ENCODE measurements at places on chromosomes 2 and 18.
A peak's percentile ranks its signal among the peaks of the same experiment; 100 is the strongest.

DNA sequence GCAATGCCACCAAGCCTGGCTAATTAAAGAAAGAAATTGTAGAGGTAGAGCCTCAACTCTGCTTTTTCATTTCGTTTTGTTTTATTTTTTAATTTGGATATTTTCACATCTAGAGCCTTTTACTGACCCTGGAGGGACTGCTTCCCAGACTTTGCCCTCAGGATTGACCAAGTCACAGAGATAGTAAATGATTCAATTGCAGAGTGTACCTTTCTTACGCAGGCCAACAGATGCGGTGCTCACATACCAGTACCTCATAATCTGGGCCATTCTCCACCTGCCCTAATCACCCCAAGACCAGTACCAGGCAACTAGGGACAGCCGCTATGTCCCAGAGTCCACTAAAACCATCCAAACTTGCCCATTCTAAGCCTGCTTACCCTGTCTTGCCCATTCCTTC is 110.8 kb downstream of the DDX1 start:
- no peak for DNase-seq
- peaks cover 6% of the 10 kb centered on the region for H3K27me3 ChIP-seq
- H3K4me3 ChIP-seq: no peak overlapping the region
- H3K36me3 ChIP-seq: no peaks in the 10 kb centered on the region
- no peaks in the 10 kb centered on the region for H3K4me1 ChIP-seq
- H3K27ac ChIP-seq: no peak overlapping the region

- peaks cover 28% of the 10 kb centered on the region for H3K4me1 ChIP-seq
- peaks cover 25% of the 10 kb centered on the region for H3K36me3 ChIP-seq
- DNase-seq: no peak
- H3K4me3 ChIP-seq: peak overlapping the region; percentile 92
These were observed 606 bp downstream of the AGBL5 start for GRCh38 chr2:27051902-27052645.

GRCh38 chr2:72367530-72368225 is 220.0 kb upstream of the CYP26B1 start:
- no peaks in the 10 kb centered on the region for H3K4me1 ChIP-seq
- DNase-seq: no peak
- peaks cover 47% of the 10 kb centered on the region for H3K36me3 ChIP-seq
- no peaks in the 10 kb centered on the region for H3K27me3 ChIP-seq
- H3K4me3 ChIP-seq: no peak overlapping the region
- H3K27ac ChIP-seq: no peak overlapping the region

DNA sequence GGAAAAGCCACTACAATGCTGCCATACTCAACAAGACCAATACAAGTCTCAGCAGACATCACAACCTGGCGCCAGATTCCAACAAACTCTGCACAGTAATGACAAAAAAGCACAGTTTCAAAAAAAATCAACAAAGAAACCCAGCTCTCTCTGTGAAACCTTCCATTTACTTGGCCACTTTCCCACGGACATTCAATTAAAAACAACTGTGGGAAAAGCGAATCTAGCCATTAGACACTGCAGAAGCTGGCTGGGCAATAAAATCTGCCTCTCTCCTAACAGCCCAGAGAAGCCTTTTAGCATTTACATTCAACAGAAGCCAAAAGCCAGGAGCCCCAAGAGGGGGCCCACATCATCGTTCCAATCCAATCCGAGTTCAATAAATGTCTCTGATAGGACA is 128.9 kb downstream of the HDAC4 start:
- no peaks in the 10 kb centered on the region for H3K27me3 ChIP-seq

DNA sequence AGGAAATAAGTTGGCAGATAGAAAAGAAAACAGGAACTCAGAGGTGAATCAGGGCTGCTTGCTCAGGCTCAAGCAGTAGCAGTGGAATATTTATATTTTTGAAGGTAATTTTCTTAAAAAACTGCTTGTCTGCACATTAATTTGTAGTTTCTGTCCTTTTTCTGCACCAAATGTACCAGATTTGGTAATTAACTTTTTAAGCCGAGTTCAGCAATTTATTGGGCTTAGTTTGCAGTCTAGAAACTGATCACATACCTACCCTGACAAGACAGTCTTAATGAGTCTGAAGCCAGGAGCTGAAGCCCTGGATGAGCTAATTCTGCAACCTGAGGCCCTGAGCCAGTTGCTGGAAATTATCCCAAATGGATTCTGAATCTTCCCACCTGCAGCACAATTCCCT is 647.0 kb downstream of the TDRD15 start:
- DNase-seq: no peak
- H3K36me3 ChIP-seq: no peaks in the 10 kb centered on the region
- no peak overlapping the region for H3K4me3 ChIP-seq
- H3K4me1 ChIP-seq: no peaks in the 10 kb centered on the region

- no peak for DNase-seq
- peaks cover 2% of the 10 kb centered on the region for H3K27me3 ChIP-seq
- no peaks in the 10 kb centered on the region for H3K36me3 ChIP-seq
- no peak overlapping the region for H3K4me3 ChIP-seq
- H3K27ac ChIP-seq: no peak overlapping the region
These were observed 88.7 kb downstream of the TFCP2L1 start for GRCh38 chr2:121196132-121196848.

DNA sequence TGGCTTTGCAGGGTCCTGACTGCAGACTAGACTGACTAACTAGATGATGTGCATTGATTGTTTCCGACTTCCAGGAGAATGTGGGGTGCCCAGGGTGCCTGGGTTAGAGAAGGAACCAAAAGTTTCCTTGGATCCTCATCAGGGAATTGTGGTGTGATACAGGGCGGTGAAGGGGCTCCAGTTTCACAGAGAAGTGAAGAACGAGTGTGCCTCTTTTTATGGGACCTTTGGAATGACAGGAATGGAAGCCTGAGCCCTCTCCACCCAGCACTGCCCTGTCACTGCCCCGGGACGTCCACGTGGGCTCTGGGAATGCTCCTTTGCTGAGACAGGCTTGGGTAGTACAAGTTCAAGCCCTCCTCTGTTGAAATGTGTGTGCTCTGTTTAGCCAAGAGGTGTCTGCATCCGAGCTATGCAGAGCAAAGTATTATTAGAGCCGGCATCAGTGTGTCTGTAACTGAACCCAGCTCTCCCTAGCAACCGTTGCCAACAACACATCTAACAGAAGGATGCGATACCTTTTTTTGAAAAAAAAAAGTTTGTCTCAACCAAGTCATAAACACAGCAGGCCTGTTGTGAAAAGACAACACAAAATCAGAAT is 183.6 kb downstream of the SMAD7 start:
- DNase-seq: no peak
- H3K4me1 ChIP-seq: no peaks in the 10 kb centered on the region
- H3K27me3 ChIP-seq: no peaks in the 10 kb centered on the region
- H3K36me3 ChIP-seq: no peaks in the 10 kb centered on the region

- peaks cover 12% of the 10 kb centered on the region for H3K4me1 ChIP-seq
- H3K27me3 ChIP-seq: no peaks in the 10 kb centered on the region
- H3K27ac ChIP-seq: no peak overlapping the region
- no peak for DNase-seq
- peaks cover 81% of the 10 kb centered on the region for H3K36me3 ChIP-seq
These were observed 85.0 kb upstream of the TACR1 start for GRCh38 chr2:75284345-75284744.

GRCh38 chr18:76252880-76253279 is 242.2 kb downstream of the ZNF516 start:
- no peaks in the 10 kb centered on the region for H3K4me1 ChIP-seq
- DNase-seq: no peak
- H3K36me3 ChIP-seq: no peaks in the 10 kb centered on the region
- no peak overlapping the region for H3K27ac ChIP-seq
- H3K27me3 ChIP-seq: peaks cover 4% of the 10 kb centered on the region

- H3K4me1 ChIP-seq: no peaks in the 10 kb centered on the region
- no peak overlapping the region for H3K27ac ChIP-seq
- no peak overlapping the region for H3K4me3 ChIP-seq
- peaks cover 17% of the 10 kb centered on the region for H3K27me3 ChIP-seq
These were observed 645.6 kb downstream of the NYAP2 start for GRCh38 chr2:226045080-226045479.

Measured in naive thymus-derived CD8-positive, alpha-beta T cell (primary cell).